ENCODE measurements at places on chromosomes 6 and 20.
A peak's percentile ranks its signal among the peaks of the same experiment; 100 is the strongest.

GRCh38 chr6:155110721-155111120 is 115.6 kb downstream of the TIAM2 start:
- DNase-seq, result no peak

DNA sequence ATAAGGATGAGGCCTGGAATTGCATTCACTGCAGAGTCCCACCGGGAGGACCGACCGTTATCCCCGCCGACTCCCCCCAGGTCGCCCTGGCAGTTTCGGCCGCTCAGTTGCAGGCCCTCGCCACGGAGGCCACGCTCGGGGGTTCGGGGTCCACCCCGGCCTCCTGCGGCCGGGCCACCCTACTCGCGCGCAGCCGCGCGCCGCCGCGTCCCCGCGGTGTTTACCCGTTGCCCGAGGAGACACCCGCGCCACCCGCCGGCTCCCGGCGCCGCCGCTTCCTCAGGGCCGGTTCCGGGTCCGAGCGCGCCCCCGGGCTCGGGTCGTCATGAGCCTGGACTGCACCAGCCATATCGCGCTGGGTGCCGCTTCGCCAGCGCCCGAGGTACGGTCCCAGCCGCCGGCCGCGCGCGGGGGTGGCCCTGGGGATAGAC is at the start of gene CCDC170:
Gene CCDC170, plus strand, starts transcription at position 214 of the 431 bp plus-strand sequence. Its CDS starts 112 bp downstream, at position 326.
- peak; percentile 28 for DNase-seq

GRCh38 chr6:164396071-164397047 is 913.0 kb downstream of the C6orf118 start:
- DNase-seq, result no peak

DNA sequence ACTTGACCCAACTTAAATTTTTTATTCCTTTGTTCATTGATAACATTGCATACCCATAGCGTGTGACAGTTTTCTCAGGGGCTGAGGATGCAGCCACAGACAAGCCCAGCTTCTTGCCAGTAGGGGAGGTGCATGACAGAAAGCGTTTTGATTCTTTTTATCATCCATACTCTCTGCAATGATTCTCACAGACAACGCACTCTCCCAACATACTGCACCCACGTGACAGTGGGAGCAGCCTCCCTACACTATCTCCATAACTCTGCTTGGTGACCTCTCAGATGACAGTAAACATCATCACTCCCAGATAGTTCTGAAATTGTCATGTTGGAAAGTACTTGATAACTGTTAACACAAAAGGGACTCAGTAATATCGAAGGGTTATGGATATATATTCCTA is 481.2 kb upstream of the AGPAT4 start:
- no peak for DNase-seq

GRCh38 chr6:84536885-84537638 is 227.3 kb downstream of the TBX18 start:
- DNase-seq, result no peak

DNA sequence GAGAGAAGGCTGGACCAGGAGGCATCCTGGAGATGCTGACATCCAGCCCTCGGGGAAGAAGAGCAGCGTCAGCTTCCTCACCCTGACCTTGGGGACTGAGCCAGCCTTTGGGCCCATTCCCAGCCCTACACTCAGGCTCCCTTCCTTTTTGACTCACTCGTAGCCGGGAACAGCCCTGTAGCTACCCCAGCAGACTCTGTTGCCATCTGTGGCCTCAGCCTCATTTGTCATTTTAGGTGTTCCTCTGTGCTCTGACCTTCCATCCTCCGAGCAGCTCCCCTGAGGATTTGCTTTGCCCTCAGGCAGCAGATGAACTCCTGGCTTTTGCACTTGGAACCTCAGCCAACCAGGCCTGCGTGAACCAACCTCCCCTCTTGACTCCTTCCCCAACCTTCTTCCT is 67.5 kb downstream of the ELOVL2 start:
- no peak for DNase-seq

DNA sequence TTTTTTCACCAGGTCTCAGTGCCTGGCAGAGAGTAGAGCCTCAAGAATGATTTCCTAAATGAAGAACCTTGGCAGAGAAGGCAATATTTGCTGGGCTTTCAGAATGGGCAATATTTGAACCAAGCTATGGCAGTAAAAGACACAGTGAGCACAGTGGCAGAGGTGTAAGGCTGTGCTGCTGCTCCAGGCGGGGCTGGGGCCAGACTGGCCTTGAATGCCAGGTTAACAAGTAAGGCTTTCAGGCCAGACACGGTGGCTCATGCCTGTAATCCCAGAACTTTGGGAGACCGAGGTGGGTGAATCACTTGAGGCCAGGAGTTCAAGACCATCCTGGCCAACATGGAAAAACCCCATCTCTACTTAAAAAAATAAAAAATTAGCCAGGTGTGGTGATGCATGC is 8.5 kb upstream of the MYL9 start:
- DNase-seq, result no peak

- DNase-seq, result no peak
Observed at GRCh38 chr20:4434681-4435080, 287.0 kb upstream of the PRND start.

GRCh38 chr6:47680051-47680450 is 18.3 kb upstream of the ADGRF4 start:
- no peak for DNase-seq

DNA sequence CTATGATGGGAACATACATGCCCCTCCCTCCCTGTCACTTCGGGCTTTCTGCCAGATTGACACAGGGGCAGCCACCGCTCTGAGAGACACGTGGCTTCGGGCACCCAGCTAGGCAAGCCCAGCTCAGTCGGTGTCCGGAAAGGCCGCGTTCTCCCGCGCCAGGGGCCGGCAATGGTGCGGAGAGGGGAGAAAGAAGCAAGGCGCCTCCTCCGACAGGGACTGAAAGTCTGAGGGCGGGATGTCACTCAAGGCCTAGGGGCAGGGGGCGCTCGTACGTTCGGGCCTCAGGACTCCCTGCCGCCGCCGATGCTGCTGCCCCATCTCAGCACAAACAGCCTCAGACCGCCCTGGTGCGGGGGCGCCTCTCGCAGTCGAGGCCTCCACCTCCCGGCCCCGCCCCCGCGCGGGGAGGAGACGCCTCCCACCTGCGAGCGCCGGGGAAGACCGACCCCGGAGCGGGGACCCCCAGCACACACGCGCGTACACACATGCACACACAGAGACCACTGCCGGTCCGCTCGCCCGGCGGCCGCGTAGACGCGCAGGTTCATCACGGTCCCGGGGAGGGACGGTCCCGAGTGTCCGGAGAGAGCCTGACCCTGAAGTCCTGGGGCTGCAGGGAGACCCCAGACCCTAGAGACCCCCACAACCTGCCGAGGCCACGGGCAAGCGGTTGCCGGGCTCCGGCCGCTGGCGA is 1.9 kb downstream of the GRM4 start:
- peak; percentile 69 for DNase-seq

DNA sequence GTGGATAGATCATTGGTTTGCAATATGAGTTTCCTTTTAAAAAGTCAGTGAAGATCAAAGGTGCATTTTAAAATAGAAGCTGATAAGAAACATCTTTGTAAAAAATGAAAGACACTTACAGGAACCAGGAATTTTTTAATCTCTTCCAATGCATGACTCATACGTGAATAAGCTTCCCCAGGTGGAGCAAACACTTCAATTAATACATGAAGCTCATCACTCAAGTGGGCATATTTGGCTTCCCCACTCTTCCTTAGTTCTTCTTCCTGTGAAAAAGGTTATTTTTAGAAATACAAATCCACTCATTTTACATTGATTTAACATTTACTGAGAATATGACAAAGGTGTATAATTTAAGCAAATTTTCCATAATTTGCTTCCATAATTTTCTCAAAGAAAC is 308.1 kb downstream of the KHDRBS2 start:
- no peak for DNase-seq

DNA sequence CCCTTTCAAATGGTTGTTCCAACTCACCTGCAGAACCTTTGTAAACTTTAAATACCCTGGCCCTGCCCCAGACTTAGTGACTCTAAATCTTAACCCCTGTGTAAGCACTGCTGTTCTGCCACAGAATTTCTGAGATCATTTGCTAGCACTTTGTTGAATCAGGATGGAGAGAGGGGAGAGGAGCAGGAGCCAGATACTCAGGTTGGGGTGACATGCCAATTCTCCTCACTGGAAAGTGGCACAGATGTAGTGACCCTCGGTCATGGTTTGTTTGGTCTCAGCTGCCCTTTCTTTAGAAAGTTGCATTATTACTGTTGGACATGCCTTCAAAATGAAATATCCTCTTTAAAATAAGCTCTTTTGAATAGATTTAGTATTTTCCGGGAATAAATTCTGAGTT is 168.0 kb downstream of the ZFAND3 start:
- DNase-seq, result no peak

DNA sequence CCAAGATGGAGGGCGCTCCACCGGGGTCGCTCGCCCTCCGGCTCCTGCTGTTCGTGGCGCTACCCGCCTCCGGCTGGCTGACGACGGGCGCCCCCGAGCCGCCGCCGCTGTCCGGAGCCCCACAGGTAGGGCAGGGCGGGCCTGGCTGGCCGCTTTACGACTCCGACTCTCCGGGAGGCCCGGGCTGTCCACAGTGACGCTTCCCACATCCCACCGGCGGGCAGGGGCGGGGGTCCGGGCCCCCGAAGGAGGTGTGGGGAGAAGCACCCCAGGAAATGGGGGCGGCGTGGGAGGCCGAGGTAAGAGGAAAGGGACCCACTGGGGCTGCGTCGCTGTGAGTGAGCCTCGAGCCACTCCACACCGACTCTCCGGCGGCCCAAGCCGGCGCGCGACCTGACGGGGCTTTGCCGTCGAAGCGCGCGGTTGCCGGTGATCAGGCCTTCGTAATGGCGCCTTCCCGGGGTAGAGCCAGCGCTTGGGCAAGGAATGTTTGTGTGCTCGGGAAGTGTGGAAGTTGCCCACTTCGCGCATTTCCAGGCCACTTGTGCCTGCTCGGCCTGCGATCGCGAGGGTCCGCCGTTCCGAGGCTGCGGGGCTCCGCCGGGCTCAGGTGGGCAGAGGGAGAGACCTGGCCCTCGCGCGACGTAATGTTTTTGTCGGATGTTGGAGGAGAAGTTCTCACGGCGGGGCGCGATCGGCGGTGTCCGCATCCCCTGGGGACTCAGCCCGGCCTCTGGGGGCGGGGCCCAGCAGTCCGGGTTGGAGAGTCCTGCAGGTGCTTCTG is 427 bp downstream of the GINM1 start:
- DNase-seq, result peak; percentile 61

Measured in stimulated activated CD4-positive, alpha-beta T cell treated with anti-CD3 and anti-CD28 coated beads, Interleukin-2, amount 100 ng/mL, for 24 hours (primary cell).